ENCODE measurements at places on chromosomes 11 and 22.

DNA sequence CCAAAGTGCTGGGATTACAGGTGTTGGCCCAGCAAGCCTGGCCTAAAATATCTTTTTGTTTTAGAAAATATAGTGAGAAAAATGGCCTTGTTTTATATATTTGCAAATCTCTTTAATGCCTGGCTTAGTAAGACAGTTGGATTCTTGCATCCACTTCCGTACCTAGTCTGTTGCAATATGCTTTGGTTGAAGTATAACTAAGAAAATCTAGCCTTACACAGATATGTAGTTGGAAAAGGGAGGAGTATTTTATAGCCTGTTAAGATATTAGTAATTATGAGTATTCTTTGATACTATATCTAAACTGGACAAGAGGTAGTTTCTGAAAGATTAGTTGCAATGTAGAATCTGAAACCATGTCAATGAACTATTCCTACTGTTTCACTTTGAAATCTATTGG, 65.1 kb downstream of the ZNRF3 start:
- no peak for DNase-seq

DNA sequence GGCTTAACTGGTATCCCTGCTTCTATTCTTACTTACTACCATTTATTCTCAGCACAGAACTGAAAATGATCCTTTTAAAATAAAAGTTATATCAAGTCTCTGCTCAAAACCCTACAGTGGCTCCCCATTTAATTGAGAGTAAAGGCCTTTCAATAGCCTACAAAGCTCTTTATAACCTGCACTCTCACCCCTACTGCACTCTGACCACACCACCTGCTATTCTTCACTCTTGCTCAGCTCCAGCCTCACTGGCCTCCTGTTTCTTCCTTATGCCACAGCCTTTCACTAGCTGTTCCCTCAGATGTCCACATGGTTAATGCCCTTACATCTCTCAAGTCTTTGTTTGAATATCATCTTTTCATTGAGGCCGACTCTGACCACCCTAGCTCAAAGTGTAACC, 40.9 kb upstream of the PPP2R1B start:
- DNase-seq = no peak

- no peak for DNase-seq
These were observed 252.4 kb downstream of the GRM5 start for GRCh38 chr11:88813233-88813915.

- DNase-seq = peak; percentile 39
These were observed 4.6 kb upstream of the CERK start for GRCh38 chr22:46742576-46743221.

GRCh38 chr11:64349404-64349803, 9.4 kb downstream of the CCDC88B start:
- no peak for DNase-seq

- no peak for DNase-seq
These were observed 57.2 kb downstream of the SBF2 start for GRCh38 chr11:10236840-10237239.

GRCh38 chr22:32882774-32883530, 81.4 kb downstream of the TIMP3 start:
- DNase-seq = no peak

GRCh38 chr11:18310800-18311340, 11.1 kb downstream of the HPS5 start:
- no peak for DNase-seq

GRCh38 chr22:28629420-28630176, 50.0 kb downstream of the TTC28 start:
- DNase-seq = no peak

- DNase-seq = no peak
These were observed 105.1 kb upstream of the NCAM1 start for GRCh38 chr11:112856133-112856532.

GRCh38 chr11:43557553-43558110, 122.9 kb upstream of the HSD17B12 start:
- no peak for DNase-seq

DNA sequence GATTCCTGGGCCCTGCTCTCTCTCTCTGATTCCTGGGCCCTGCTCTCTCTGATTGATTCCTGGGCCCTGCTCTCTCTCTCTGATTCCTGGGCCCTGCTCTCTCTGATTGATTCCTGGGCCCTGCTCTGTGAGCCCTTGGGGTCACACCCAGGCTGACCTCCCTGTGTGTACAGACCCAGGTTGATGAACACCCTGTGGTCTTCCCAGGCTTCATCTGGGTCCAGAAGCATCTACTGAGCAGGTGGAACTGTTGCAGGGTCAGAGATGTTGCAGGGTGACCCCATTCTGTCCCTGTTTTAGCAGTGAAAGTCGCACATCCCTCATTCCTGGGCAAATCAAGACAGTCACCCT, 16.3 kb upstream of the GDPD5 start:
- no peak for DNase-seq

GRCh38 chr11:12871788-12872321, 137.3 kb upstream of the RASSF10 start:
- no peak for DNase-seq

DNA sequence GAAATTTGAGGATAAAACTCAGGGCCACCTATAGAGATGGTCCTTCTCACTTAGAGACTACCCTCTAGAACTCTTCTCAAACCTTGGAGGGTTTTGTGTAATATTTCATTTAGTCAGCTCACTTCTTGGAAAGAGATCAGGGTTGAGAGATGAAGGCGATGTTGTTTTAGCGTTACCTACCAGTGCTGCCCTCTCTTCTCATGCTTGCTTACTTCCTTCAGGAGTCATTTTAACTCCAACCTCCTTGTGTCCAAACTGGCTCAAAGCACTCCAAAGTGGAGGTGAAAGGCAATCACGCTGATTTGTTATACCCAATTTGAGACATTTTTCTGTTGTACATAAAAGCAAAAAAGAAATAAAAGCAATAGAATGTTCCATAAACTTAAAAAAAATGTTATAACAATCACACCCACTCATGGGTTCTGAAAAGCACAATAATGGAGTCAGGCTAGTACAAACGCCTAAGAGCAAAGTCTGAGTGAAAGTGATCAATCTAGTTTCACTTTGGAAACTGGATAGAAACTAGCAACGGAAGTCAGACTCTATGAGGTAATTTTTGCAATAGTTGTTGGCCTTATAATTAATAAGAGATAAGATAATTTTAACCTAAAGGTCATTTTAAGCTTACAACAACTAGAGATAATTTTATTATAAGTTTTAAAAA, 117.1 kb downstream of the MRTFA start:
- DNase-seq = no peak

- DNase-seq = peak; percentile 59
These were observed 91.2 kb downstream of the GRIA4 start for GRCh38 chr11:105701098-105701497.

DNA sequence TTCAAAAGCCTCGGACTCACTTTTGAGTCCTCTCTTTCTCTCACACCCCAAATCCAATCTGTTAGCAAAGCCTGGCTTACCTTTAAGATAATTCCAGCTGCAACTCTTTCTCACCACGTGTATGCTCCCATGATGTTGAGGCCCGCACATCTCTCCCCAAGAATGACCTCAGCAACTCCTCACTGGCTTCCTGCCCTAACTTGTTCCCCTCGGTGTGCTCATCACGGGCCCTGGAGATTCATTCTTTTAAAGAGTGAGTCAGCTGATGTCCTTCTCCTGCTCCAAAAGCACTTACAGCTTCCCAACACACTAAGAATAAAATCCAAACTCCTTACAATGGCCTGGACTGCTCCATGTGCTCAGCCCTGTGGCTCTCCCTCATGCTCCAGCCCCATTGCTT, 1041.3 kb downstream of the OPCML start:
- no peak for DNase-seq

DNA sequence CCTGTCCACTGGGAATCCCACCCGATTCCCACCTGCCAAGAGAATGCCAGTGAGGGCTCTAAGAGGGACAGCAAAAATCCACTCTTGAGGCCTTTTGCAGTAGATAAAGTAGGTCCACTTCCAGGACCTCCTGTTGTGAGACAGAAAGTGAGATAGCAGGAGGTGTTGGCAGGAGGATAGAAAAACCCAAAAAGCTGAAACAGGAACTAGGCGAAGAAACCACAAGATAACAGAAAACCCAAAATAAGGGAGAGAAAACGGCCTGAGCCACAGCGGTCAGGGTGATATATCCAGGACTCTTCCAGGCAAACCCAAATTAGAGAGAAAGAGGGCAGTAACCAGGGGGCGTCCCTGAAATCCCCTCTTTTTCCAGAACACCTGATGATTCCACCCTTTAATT, 79.7 kb upstream of the LINC01488 start:
- DNase-seq = no peak

- DNase-seq = no peak
These were observed 32.8 kb downstream of the KCNC1 start for GRCh38 chr11:17767301-17767885.

DNA sequence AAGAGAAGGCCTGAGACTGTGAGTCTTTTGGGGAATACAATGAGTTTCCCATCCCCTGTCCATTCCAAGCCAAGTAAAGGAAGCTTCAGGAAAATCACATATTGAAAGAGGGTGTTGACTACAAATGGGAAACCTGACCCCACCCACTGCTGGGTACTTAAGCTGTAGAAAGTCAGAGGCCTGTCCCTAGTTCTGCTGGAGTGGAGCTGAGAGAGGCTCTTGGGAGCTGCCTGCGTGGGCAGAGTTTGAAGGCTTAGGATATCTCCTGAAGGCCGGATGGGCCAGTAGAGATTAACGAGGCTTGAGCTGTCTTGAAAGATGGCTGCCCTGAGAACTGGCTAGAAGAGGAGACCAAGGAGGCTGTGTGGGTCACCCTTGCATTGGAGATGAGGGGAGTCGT, 176.2 kb upstream of the NECTIN1 start:
- no peak for DNase-seq

DNA sequence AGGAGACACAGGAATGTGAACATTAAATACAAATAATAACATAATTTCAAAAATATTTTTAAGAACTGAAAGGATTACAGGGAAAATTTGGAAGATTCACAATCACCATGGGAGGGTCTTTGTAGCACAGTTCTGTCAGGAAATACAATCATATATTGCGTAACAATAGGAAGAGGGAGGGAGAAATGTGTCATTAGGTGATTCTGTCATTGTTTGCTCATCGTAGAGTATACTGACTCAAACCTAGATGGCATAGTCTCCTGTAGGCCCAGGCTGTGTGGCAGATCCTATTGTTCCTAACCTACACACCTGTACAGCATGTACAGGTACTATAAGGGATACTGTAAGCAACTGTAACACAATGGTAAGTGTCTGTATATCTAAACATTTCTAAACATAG, 330.4 kb downstream of the BRD1 start:
- no peak for DNase-seq

Data from DMS53 (cell line).